Prostate gland (tissue), 2 donors: ENCODE measurements at places on chromosomes 1 and 21. TPM values are rescaled to one million over a fixed set of nuclear protein-coding genes. Genes with fewer than 3 reads are reported as not detected.

DNA sequence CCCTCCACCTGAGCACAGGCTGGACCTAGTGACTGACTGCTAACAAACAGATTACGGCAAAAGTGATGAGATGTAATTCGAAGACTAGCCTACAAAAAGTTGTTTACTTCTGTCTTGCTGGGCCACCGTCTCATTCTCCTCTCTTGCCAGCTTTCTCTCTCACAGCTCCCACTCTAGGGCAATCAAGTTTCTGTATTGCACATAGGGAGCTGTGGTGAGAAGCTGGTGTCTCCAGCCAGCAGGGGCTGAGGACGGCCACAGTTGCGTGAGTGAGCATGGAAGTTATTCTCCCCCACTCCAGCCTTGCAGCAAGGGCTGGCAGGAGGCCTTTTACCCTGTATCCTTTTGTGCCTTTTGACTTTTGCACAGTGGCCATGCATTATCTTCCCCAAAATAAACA, 8.6 kb upstream of the COL6A2 start:
- H3K27me3 ChIP-seq = no peaks in the 10 kb centered on the region
- DNase-seq = no peak
- H3K4me3 ChIP-seq = no peak overlapping the region
- H3K36me3 ChIP-seq = no peaks in the 10 kb centered on the region
- H3K4me1 ChIP-seq = no peaks in the 10 kb centered on the region
- H3K27ac ChIP-seq = no peak overlapping the region

- peaks cover 3% of the 10 kb centered on the region for H3K4me1 ChIP-seq
- no peaks in the 10 kb centered on the region for H3K27me3 ChIP-seq
- no peak overlapping the region for H3K27ac ChIP-seq
- no peak for DNase-seq
- H3K4me3 ChIP-seq = no peak overlapping the region
These were observed 30.6 kb downstream of the WLS start for GRCh38 chr1:68201546-68202238.

GRCh38 chr1:114671011-114671938, 1.4 kb upstream of the DENND2C start:
- H3K27me3 ChIP-seq = no peaks in the 10 kb centered on the region
- no peak overlapping the region for H3K4me3 ChIP-seq
- no peak for DNase-seq
- no peaks in the 10 kb centered on the region for H3K4me1 ChIP-seq

GRCh38 chr21:25560271-25560685, 47.0 kb downstream of the MRPL39 start:
- no peak overlapping the region for H3K27ac ChIP-seq
- H3K27me3 ChIP-seq = no peaks in the 10 kb centered on the region
- no peaks in the 10 kb centered on the region for H3K4me1 ChIP-seq
- no peak overlapping the region for H3K4me3 ChIP-seq
- no peak for DNase-seq
- no peaks in the 10 kb centered on the region for H3K36me3 ChIP-seq

DNA sequence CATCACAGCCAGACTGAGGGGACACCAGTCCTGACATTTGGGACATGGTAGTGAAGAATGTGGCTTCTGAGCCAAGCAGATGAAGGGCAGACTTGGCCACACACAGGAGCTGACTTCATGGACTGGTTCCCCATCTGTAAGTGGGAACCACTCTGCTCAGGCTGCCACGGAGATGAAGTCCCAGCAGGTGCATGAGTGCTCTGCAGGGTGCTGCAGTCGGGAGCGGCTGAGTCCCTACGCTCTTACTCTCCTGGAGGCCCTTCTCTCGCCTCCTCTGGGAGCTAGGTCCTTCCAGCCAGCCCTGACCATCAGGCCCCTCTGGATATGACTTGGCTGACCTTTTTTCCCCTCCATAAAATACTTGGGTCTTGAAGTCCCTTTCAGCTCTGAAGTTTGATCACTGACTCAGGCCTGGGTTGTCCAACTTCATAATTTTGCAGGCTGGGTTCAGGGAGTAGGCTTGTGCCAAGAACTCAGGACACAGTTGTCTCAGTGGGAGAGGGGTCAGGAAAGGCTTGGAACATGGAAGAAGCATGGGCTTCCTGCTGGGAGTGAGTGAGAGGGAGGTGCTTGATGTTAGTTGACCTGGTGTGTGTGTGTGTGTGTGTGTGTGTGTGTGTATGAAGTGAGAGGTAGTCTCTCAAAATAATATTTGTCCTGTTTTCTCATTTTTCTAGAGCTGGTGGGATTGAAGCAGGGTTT, 21.0 kb upstream of the EPS8L3 start:
- H3K4me1 ChIP-seq = peaks cover 10% of the 10 kb centered on the region
- no peaks in the 10 kb centered on the region for H3K27me3 ChIP-seq
- H3K27ac ChIP-seq = no peak overlapping the region
- no peak for DNase-seq
- no peak overlapping the region for H3K4me3 ChIP-seq
- H3K36me3 ChIP-seq = no peaks in the 10 kb centered on the region

- DNase-seq = no peak
- H3K27ac ChIP-seq = no peak overlapping the region
- no peaks in the 10 kb centered on the region for H3K4me1 ChIP-seq
- no peaks in the 10 kb centered on the region for H3K27me3 ChIP-seq
- no peaks in the 10 kb centered on the region for H3K36me3 ChIP-seq
- no peak overlapping the region for H3K4me3 ChIP-seq
These were observed 89.8 kb downstream of the OLFML2B start for GRCh38 chr1:161933592-161934588.

- no peaks in the 10 kb centered on the region for H3K4me1 ChIP-seq
- peaks cover 3% of the 10 kb centered on the region for H3K27me3 ChIP-seq
- no peak for DNase-seq
- H3K36me3 ChIP-seq = no peaks in the 10 kb centered on the region
These were observed 12.0 kb downstream of the TRPM2 start for GRCh38 chr21:44365251-44365966.

NHLH1 gene
- total RNA-seq = not detected

GRCh38 chr1:167081594-167082156, 8.5 kb downstream of the GPA33 start:
- H3K27me3 ChIP-seq = no peaks in the 10 kb centered on the region
- no peaks in the 10 kb centered on the region for H3K36me3 ChIP-seq
- no peak overlapping the region for H3K4me3 ChIP-seq

GRCh38 chr21:14487490-14488432, 58.4 kb downstream of the SAMSN1 start:
- no peak overlapping the region for H3K4me3 ChIP-seq
- H3K27me3 ChIP-seq = no peaks in the 10 kb centered on the region
- no peaks in the 10 kb centered on the region for H3K4me1 ChIP-seq
- no peak overlapping the region for H3K27ac ChIP-seq
- H3K36me3 ChIP-seq = no peaks in the 10 kb centered on the region
- no peak for DNase-seq

TBX15 gene
- total RNA-seq = 0.87 TPM

- DNase-seq = no peak
- no peak overlapping the region for H3K27ac ChIP-seq
- H3K4me1 ChIP-seq = no peaks in the 10 kb centered on the region
These were observed 7.5 kb downstream of the HES4 start for GRCh38 chr1:992362-992761.

NUDT4B gene
- total RNA-seq = 40.4 TPM

ADORA3 gene
- total RNA-seq = 2.0 TPM

ANGPTL1 gene
- 18.9 TPM for total RNA-seq

SPEN gene
- 31.9 TPM for total RNA-seq

LRRC38 gene
- 0.14 TPM for total RNA-seq

DNA sequence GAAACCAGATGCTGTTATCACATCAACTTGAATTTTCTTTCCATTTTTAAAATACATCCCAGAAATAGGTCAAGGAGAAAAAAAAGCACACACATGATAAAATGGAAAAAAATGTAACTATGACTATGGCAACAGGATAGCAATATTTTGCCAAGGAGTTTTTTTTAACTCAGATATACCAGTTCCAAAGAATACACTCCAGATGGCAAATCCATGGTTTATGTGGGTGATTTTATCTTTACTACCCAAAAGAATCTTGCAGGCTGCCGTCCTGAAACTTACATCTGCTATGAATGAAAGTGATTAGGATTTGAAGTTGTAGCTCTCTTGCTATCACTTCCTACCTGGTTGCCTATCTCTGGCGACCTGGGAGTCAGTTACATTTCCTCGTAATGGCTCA, 91.0 kb upstream of the PLPPR4 start:
- no peak for DNase-seq
- no peak overlapping the region for H3K27ac ChIP-seq
- H3K36me3 ChIP-seq = no peaks in the 10 kb centered on the region
- H3K27me3 ChIP-seq = no peaks in the 10 kb centered on the region
- H3K4me1 ChIP-seq = no peaks in the 10 kb centered on the region

HES3 gene
- total RNA-seq = not detected

HLX gene
- 8.2 TPM for total RNA-seq

RASSF5 gene
- 22.2 TPM for total RNA-seq

PLA2G2D gene
- not detected for total RNA-seq

DONSON gene
- 11.6 TPM for total RNA-seq

DNA sequence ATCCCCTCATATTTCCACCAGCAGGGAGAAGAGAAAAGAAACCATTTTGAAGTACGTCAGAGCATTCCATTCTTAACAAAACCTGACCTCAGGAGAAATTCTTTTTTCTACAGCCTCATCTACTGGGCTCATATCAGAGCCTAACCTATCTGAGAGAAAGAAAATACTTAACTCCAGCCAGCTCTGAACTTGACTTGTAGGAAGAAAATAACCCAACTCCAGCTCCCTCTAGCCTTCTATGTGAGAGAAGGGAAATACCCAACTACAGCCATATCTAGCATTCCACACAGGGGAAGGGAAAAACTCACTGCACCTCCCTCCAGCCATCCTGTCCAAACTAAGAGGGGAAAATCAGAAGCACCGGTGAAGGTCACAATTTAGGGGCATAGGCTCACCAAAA, 57.7 kb downstream of the SPATA6 start:
- H3K27ac ChIP-seq = no peak overlapping the region
- DNase-seq = no peak
- H3K4me3 ChIP-seq = no peak overlapping the region
- no peaks in the 10 kb centered on the region for H3K36me3 ChIP-seq
- H3K4me1 ChIP-seq = no peaks in the 10 kb centered on the region

DNA sequence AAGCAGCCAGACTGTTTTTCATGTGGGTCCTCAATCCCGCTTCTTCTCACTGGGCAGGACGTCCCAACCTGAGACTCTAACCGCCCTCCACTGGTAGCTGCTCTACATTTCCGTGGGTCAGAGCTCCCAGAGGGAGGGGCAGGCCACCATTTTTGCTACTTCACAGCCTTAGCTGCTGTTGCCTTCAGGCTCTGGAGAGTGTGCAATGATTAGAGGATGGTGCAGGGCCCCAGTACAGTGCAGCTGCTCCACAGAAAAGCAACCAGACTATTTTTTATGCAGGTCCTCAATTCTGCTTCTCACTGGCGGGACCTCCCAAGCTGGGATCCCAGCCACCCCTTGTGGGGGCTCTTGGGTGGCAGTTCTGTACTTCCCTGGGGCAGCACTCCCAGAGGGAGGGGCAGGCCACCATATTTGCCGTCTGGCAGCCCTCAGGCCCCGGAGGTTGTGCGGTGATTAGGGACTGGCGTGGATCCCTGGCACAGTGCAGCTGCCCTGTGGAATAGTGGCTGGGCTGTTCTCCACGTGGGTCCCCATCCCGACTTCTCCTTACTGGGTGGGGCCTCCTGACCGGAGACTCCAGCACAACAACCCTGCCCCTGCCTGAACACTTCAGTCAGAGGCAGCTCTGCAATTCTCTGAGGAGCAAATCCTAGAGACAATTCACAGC, 647.6 kb upstream of the PKN2 start:
- H3K27me3 ChIP-seq = no peaks in the 10 kb centered on the region
- no peaks in the 10 kb centered on the region for H3K4me1 ChIP-seq
- DNase-seq = no peak
- H3K36me3 ChIP-seq = no peaks in the 10 kb centered on the region

MYBPH gene
- total RNA-seq = not detected

TCEA3 gene
- total RNA-seq = 65.2 TPM

GRCh38 chr1:185317886-185318310, 855 bp upstream of the IVNS1ABP start:
- H3K27me3 ChIP-seq = no peaks in the 10 kb centered on the region
- peak; percentile 9 for DNase-seq
- H3K27ac ChIP-seq = peak overlapping the region; percentile 91

GRCh38 chr1:51776408-51776807, 102.1 kb downstream of the NRDC start:
- DNase-seq = no peak
- no peak overlapping the region for H3K4me3 ChIP-seq
- no peaks in the 10 kb centered on the region for H3K36me3 ChIP-seq
- no peaks in the 10 kb centered on the region for H3K27me3 ChIP-seq

- no peaks in the 10 kb centered on the region for H3K27me3 ChIP-seq
- no peak for DNase-seq
- peaks cover 12% of the 10 kb centered on the region for H3K4me1 ChIP-seq
- no peak overlapping the region for H3K4me3 ChIP-seq
These were observed 168.3 kb downstream of the RHOU start for GRCh38 chr1:228903434-228904071.

CAPN8 gene
- 5.6 TPM for total RNA-seq

DNA sequence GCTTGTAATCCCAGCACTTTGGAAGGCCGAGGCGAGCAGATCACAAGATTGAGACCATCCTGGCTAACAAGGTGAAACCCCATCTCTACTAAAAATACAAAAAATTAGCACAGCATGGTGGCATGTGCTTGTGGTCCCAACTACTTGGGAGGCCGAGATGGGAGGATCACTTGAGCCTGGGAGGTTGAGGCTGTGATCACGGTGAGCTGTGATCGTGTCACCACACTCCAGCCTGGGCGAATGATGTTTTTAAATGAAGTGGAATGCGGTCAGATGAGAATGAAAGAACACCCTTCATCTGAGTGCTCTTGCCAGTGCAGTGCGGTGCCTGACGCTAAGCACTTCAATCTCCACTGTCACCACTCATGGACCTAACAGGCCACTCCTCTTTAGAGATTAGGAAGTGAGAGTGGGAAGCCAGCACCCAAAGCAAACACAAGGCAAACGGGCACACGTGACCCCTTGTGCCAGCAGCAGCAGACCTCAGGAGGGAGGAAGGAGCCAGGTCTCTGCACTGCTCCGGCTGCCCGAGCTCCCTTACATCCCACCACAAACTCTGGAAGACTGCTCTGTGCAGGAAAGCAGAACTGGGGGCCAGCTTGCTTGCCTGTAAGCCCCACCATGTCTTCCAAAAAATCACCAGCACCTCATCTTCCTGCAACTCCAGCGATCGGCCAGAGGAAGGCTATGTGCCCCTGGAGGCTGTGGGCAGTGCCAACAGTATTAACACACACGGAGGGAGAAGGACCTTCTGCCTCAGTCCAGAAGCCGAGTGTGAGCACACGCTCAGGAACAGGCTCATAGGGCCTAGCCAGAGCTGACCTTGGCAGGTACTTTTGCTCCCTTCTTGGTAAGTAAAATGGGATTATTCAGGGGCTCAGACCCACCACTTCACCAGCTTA, 9.7 kb downstream of the CTNNBIP1 start:
- H3K27me3 ChIP-seq = no peaks in the 10 kb centered on the region
- H3K4me3 ChIP-seq = no peak overlapping the region
- no peaks in the 10 kb centered on the region for H3K36me3 ChIP-seq
- peak; percentile 78 for DNase-seq
- H3K4me1 ChIP-seq = peaks cover 6% of the 10 kb centered on the region

DNA sequence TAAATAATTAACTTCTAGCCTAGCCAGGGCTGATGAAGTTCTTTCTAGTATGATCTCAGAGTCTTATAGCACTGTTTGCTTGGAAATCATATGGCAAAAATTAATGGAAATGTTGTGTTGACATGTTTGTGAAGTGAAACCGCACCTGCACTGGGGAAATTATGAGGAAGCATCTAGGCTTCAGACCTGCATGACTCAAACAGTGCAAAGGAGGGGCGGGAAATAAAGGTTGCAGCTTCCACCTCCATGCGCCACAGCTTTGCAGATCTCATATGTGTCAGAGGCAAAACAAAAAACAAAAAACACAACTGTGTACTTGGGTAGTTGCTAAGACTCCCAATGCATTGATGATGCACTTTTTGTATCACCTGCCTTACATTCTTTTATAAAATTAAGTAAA, 1080.6 kb downstream of the PLA2G4A start:
- H3K4me1 ChIP-seq = no peaks in the 10 kb centered on the region
- H3K4me3 ChIP-seq = no peak overlapping the region
- DNase-seq = no peak
- H3K36me3 ChIP-seq = no peaks in the 10 kb centered on the region
- H3K27ac ChIP-seq = no peak overlapping the region
